ENCODE measurements at places on chromosomes 1 and 21. TPM values are rescaled to one million over a fixed set of nuclear protein-coding genes. Genes with fewer than 3 reads are reported as not detected.
A peak's percentile ranks its signal among the peaks of the same experiment; 100 is the strongest.

DNA sequence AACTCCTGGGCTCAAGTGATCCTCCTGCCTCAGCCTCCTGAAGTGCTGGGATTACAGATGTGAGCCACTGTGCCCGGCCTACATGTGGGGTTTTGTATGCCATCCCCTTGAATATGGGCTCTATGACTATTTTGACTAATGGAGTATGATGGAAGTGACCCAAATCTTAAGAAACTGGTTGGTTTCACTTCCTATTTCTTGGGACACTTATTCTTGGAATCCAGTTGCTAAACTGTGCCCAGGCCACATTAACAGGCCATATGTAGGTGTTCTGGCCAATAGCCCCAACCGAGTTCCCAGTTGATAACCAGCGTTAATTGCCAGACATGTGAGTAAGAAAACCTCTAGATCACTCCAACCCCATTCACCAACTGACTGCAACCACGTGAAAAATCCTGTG lies 36.3 kb upstream of the CLIC4 start:
- H3K36me3 ChIP-seq: no peaks in the 10 kb centered on the region
- H3K27ac ChIP-seq: peak overlapping the region; percentile 80
- H3K27me3 ChIP-seq: no peaks in the 10 kb centered on the region
- no peak for DNase-seq
- H3K4me3 ChIP-seq: no peak overlapping the region

- H3K27ac ChIP-seq: no peak overlapping the region
- no peaks in the 10 kb centered on the region for H3K36me3 ChIP-seq
- no peak for DNase-seq
- H3K4me1 ChIP-seq: no peaks in the 10 kb centered on the region
These were observed 1.6 kb upstream of the DNMT3L start for GRCh38 chr21:44263221-44263760.

GRCh38 chr1:16612332-16613172 lies 812 bp downstream of the NBPF1 start:
- DNase-seq: peak; percentile 40
- H3K4me1 ChIP-seq: no peaks in the 10 kb centered on the region
- no peak overlapping the region for H3K4me3 ChIP-seq
- no peaks in the 10 kb centered on the region for H3K27me3 ChIP-seq
- H3K36me3 ChIP-seq: no peaks in the 10 kb centered on the region

DNA sequence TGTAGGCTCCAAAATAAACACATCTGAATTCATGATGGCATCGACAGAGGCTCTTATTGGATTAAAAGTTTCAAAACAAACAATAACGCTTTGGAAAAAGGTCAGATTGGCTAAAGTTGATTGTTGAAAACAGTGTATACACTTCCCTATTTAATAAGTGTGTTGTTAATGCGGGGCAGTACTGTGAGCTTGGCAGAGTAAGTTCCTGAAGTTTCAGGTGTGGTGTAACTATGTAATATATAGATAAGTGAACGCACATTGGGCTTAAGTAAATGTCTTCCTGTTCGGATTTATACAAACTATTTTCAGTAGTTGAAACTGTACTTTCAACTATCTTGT lies 810 bp downstream of the ZBTB37 start:
- peak overlapping the region; percentile 96 for H3K27ac ChIP-seq
- DNase-seq: no peak
- peak overlapping the region; percentile 95 for H3K4me3 ChIP-seq
- no peaks in the 10 kb centered on the region for H3K27me3 ChIP-seq
- H3K36me3 ChIP-seq: peaks cover 56% of the 10 kb centered on the region

GRCh38 chr1:4636644-4637380 lies 17.6 kb upstream of the AJAP1 start:
- no peak for DNase-seq
- H3K27ac ChIP-seq: no peak overlapping the region
- H3K4me1 ChIP-seq: no peaks in the 10 kb centered on the region
- peaks cover 7% of the 10 kb centered on the region for H3K27me3 ChIP-seq

GRCh38 chr1:46484783-46485490 lies 4.7 kb upstream of the DMBX1 start:
- peaks cover 85% of the 10 kb centered on the region for H3K27me3 ChIP-seq
- H3K4me3 ChIP-seq: no peak overlapping the region
- H3K36me3 ChIP-seq: peaks cover 1% of the 10 kb centered on the region
- H3K4me1 ChIP-seq: peaks cover 14% of the 10 kb centered on the region

DNA sequence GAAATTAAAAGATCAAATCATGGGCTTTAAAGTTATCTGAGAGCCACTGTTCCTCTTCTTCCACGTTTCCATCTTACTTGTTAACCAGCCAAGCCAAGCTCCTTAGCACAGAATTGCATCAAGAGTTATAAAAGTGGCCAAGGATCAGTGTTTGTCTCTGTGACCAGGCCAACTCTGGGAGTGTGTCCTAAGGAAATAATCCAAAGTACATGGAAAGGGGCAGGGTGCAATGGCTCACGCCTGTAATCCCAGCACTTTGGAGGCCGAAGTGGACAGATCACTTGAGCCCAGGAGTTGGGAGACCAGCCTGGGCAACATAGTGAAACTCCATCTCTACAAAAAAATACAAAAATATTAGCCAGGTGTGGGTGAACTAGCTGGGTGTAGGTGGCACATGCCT lies 10.0 kb upstream of the MPZL1 start:
- H3K36me3 ChIP-seq: peaks cover 13% of the 10 kb centered on the region
- H3K4me1 ChIP-seq: peaks cover 32% of the 10 kb centered on the region
- no peak overlapping the region for H3K27ac ChIP-seq
- H3K4me3 ChIP-seq: no peak overlapping the region
- DNase-seq: no peak

DNA sequence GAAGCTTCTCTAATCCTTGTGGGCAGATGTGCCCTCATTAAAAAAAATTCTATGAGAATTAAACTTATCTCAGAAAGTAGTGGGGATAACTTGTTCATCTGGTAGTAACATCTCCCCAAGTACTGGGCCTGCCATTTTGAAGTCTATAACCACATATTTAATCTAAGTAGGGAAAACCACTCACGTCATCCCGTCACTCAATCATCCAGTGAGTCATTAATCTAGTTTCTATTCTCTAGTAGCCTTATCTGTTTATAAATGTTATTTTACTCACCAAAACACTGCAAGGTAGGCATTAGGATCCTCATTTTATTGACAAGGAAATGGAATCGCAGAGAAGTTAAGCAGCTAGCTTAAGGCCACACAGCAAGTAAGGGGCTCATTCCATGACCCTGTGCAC lies 221.9 kb downstream of the ATG4C start:
- DNase-seq: no peak
- no peak overlapping the region for H3K4me3 ChIP-seq
- no peaks in the 10 kb centered on the region for H3K4me1 ChIP-seq
- peaks cover 3% of the 10 kb centered on the region for H3K27me3 ChIP-seq
- H3K36me3 ChIP-seq: no peaks in the 10 kb centered on the region

DNA sequence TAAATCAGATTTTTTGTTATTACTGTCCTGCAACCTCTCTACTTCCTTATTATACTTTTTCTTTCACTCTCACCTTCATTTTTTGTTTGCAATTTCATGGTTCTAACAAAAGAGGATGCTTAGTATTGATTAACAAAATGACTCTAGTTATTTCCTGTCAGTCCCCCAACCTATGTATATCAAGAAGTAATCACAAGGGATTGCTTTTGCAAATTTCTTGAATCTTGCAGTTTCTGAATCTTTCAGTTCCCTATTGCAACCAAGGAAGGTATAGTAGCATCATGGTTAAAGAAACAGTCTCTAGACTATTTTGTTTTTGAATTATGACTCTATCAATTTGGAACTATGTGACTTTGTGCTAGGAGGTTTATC lies 446.9 kb downstream of the NEGR1 start:
- H3K27me3 ChIP-seq: no peaks in the 10 kb centered on the region
- H3K4me1 ChIP-seq: no peaks in the 10 kb centered on the region
- H3K36me3 ChIP-seq: no peaks in the 10 kb centered on the region
- H3K4me3 ChIP-seq: no peak overlapping the region
- DNase-seq: no peak

DNA sequence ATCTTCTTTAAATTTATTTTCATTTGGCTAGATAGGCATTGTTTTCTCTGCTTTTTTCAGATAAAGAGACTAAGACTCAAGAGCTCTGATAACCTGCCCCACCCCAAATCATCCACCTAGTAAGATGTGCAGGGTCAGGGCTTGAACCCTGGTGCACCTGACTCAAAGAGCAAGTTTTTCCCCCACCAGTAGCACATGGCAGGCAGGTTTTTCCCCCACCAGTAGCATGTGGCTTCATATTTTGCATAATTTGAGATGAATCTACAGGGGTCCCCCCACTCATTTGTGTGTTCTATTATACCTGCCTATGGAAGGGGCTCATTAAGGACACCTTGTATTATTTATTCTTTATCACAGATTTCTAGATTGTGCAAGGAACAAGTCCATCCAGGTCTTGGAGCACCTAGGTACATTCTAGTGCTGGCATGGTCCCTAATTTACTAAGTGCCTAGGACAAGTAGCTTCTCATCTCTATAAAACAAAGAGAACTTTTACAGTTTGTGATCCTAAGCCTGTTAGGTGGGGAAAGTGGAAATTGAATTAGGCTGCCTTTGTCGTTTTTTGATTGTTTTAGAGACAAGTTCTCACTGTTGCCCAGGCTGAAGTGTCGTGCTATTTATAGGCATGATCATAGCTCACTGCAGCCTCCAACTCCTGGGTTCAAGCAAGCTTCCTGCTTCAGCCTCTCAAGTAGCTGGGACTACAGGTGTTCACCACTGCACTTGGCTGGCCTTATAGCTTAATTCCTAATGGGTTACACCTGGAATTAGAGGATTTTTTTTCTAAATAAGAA lies 13.2 kb upstream of the CTSE start:
- no peaks in the 10 kb centered on the region for H3K36me3 ChIP-seq
- H3K4me1 ChIP-seq: peaks cover 46% of the 10 kb centered on the region
- DNase-seq: no peak
- H3K27ac ChIP-seq: no peak overlapping the region

CFAP298 gene
- 40.2 TPM for total RNA-seq

DNA sequence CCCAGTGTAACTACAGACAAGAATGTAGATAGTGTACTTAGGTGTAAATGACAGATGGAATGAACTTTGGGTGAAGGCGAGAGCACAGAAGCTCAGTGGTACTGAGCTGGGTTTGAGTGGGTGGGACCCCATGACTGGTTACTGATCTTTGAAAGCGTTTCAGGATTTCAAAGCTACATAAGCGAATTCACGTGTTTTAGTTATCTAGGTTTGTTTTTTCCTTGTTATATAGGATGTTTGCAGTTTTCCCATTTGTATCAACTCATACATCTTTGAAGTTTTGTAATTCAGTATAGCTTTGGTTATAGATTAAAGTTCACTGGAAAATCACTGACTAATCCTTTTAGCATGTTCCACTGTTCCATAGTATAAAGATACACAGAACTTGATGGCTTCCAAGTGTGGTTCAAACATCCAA lies 182.5 kb downstream of the NFIA start:
- H3K27me3 ChIP-seq: no peaks in the 10 kb centered on the region
- no peak overlapping the region for H3K27ac ChIP-seq
- H3K36me3 ChIP-seq: no peaks in the 10 kb centered on the region

DNA sequence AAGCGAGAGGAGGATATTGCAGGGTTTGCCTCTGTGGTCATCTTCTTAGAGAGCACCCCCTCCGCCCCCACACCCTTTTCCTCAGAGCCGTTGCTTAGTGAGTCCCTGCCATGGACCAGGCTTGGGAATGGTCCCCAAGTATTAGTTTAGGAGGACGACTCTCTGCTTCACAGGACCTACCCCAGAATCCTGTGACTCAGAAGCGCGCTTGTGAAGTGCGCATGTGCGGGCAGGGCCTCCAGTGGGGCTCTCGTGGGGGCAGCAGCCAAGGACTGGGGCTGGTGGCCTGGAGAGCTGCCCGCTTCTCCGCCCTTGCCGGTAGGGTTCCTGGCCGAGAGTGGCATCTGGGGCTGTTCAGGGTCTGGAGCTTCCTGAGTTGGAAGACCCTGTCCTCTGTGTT lies 37.3 kb upstream of the HMGN1 start:
- no peaks in the 10 kb centered on the region for H3K27me3 ChIP-seq
- H3K4me3 ChIP-seq: peak overlapping the region; percentile 36
- DNase-seq: peak; percentile 15
- H3K27ac ChIP-seq: peak overlapping the region; percentile 54
- peaks cover 42% of the 10 kb centered on the region for H3K4me1 ChIP-seq

ADORA3 gene
- total RNA-seq: 0.15 TPM

GRCh38 chr21:36881228-36881627 lies 85.2 kb downstream of the HLCS start:
- no peak overlapping the region for H3K27ac ChIP-seq
- H3K27me3 ChIP-seq: no peaks in the 10 kb centered on the region
- no peaks in the 10 kb centered on the region for H3K4me1 ChIP-seq

DNA sequence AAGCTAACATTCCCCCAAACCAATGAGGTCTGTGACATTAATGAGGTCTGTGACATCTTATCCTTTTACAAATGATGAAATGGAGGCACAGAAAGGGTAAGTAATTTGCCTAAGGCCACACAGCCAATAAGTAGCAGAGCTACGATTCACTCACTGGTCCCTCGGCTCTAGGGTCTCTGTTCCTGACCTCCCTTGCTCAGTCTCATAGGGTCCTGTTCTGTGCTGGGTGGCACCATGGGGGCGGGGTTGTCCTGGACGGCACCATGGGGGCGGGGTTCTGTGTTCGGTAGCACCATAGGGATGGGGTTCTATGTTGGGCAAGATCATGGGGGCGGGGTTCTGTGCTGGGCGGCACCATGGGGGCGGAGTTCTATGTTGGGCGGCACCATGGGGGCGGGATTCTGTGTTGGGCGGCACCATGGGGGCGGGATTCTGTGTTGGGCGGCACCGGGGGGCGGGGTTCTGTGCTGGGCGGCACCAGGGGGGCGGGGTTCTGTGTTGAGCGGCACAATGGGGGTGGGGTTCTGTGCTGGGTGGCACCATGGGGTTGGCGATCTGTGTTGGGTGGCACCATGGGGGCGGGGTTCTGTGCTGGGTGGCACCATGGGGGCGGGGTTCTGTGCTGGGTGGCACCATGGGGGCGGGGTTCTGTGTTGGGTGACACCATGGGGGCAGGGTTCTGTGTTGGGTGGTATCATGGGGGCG lies 55.6 kb downstream of the CLSTN1 start:
- peaks cover 17% of the 10 kb centered on the region for H3K36me3 ChIP-seq
- DNase-seq: peak; percentile 15
- H3K27ac ChIP-seq: no peak overlapping the region
- H3K4me3 ChIP-seq: no peak overlapping the region
- H3K4me1 ChIP-seq: peaks cover 15% of the 10 kb centered on the region

DNA sequence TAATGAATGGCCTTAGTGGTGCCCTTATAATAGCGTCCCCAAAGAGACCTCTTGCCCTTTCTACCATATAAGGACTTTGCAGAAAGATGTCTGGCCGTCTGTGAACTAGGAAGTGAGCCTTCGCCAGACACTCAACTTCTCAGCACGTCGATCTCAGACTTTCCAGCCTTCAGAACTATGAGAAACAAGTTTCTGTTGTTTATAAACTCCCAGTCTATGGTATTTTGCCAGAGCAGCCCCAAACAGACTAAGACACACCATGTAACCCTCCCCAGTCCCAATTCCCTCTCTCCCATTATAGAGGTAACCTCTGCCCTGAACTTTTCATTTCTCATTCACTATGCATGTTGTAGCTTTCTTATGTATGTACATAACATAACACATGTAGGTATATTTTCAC lies 55.7 kb downstream of the NID1 start:
- no peak overlapping the region for H3K4me3 ChIP-seq
- H3K4me1 ChIP-seq: peaks cover 2% of the 10 kb centered on the region
- H3K36me3 ChIP-seq: no peaks in the 10 kb centered on the region
- no peak overlapping the region for H3K27ac ChIP-seq
- no peak for DNase-seq
